ENCODE measurements at places on chromosomes 7 and 10. TPM values are rescaled to one million over a fixed set of nuclear protein-coding genes. Genes with fewer than 3 reads are reported as not detected.

- no peak for DNase-seq
Observed at GRCh38 chr7:113202284-113202683, 83.9 kb upstream of the SMIM30 start.

GRCh38 chr7:148135997-148136396 is 454.6 kb upstream of the C7orf33 start:
- DNase-seq: no peak

GRCh38 chr7:92747041-92747835 is 89.1 kb downstream of the CDK6 start:
- DNase-seq: no peak

DNA sequence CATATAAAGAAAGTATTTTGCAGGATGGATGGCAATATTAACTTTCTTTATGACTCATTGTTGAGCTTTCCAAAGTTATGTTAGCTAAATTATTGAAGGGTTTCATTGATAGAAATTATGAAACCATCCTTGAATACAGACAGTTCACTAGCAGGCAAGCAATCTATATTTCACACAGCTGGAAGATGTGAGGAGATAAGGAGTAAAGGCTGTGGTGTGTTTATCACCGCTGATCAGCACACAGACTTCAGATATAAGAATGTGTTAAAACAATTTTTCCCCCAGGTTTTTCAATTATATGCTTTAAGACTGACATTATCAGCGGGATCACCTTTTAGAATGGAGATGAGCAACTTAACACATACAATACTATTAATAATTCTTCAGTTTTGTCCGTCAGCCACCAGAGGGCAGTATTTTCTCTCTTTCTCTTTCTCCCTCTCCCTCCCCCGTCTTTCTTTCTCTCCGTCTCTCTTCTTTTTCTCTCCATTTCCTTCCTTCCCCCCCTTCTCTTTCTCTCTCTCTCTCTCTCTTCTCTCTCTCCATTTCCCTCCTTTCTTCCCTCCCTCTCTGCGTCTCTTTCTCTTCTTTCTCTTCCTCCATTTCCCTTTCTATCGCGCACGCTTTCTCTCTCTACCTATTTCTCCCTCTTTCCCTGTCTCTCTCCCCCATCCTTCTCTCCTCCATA is 62.9 kb upstream of the FAM171A1 start:
- no peak for DNase-seq

- DNase-seq: no peak
Observed at GRCh38 chr10:125205431-125205830, 45.1 kb upstream of the CTBP2 start.

DNA sequence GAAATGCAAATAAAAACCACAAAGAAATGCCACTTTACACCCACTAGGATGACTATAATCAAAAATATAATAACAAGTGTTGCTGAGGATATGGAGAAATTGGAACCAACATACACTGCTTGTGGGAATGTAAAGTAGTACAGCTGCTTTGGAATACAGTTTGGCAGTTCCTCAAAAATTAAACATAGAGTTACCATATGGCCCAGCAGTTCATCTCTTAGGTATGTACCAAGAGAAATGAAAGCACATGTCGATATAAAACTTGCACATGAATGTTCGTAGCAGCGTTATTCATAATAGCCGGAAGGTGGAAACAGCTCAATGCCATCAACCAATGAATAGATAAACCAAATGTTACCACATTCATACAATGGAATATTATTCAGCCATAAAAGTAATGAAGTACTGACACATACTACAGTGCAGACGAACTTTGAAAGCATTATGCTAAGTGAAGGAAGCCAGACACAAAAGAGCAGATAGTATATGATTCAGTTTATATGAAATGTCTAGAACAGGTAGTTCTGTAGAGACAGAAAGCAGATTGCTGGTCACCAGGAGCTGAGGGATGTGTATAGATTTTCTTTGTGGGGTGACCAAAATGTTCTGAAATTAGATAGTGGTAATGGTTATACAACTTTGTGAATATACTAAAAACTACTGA is 12.4 kb downstream of the BCAP29 start:
- no peak for DNase-seq

DNA sequence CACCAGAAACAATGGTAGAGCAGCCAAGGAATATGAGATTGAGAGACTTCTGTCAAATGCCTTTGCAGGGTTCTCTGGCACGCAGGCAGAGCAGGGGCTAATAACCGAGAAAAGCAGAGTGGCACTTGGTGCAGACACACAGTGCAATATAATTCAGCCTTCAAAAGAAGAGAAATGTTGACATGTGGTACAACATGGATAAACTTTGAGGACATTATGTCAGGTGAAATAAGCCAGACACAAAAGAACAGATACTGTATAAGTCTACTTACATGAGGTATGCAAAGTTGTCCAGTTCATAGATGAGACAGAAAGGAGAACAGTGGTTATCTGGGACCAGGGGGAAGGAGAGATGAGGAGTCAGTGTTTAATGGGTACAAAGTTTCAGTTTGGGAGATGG is 41.8 kb downstream of the ITIH5 start:
- DNase-seq: no peak

DNA sequence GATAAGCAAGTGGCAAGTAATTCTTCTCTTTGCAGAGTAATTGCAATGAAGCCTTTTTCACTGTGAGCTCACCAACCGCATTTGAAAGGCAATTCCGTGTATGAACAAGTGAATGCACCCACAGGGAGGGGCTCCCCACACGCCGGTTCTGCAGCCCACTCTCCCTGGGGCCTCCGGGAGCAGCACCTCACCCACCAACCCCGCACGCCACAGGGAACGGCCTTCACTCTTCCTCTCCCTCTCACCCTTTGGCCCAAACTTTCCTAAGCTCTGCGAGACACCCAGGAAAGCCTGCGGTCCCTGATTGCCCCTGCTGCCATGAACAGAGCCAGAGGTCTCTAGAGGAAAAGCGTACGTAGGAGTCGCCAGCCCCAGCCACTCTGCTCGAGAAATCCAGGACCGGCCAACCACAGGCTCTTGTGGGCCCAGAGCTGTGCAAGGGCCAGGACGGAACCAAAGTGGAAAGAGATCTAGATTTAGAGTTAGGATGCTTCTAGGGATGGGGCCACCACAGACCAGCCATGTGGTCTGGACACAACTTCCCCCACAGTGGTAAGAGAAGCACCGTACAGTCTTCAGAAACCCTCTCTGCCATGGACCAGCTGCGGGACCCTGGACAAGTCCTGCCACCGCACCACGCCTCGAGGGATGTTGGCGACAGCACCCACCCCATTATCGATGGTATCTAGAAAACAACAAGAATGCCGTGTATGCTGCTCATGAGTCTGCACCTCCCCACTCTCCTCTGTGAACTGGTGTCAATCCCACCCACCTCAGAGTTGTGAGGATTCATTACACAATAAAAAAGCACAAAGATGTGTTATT is 3.6 kb downstream of the WDR86 start:
- DNase-seq: peak; percentile 39

DNA sequence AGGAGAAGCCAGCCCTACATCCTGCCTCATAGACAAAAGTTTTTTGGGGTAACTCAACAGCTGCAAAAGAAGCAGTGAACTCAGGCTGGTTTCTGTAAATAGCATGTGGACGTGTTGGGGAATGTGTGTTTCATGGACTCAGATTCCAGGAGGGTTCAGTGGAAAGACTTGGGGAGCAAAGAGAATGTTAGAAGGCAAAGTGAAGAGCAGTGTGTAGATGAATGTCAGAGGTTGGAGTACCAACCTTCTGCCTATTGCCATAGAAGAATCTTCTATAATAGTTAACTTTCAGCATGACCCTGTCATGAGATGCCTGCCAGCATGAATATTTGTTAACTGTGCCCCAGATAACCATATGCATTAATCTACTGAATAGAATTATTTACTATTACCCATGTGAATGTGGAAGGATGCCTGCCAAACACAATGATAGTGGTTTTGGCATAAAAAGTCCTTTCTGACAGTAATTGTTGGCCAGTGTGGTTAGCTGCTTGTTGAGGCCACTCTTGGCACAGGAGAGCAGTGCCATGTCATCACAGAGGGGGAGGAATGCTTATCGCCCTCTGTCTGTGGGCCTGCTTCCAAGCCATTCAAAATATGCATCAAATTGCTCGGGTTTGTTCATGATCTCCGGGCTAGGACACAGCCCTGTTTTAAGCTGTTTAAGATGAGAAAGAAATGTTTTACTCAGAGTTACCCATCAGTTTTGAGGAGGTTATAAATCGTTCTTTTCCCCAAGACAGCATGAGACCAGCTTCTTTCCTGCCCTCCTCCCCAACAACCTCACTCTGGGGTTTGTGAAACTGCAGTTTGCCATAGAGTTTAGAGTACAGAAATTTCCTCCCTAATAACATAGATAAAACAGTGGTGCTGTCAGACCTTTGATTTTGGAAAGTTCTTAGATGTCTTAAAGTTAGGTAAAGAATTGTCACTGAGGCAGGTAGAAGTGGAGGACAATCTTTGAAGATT is 165.3 kb downstream of the WNT2 start:
- no peak for DNase-seq

DNA sequence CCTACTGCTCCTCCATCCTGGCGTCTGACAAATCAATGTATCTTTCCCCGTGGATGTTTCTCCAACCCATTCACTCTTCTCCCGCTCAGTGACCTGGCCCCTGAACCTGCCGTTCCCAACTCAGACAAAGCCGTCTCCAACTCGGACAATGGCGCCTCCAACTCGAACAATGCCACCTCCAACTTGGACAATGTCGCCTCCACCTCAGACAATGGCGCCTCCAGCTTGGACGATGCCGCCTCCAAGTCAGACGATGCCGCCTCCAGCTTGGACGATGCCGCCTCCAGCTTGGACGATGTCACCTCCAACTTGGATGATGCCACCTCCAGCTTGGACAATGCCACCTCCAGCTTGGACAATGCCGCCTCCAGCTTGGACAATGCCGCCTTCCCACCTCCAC is 608.6 kb downstream of the DNAJB6 start:
- no peak for DNase-seq

GRCh38 chr7:9204571-9204970 is 771.2 kb downstream of the NXPH1 start:
- DNase-seq: no peak

GRCh38 chr7:96388620-96389383 is 66.9 kb upstream of the SLC25A13 start:
- no peak for DNase-seq

- no peak for DNase-seq
Observed at GRCh38 chr7:55032069-55032699, 13.4 kb downstream of the EGFR start.

ITPRID1 gene
- total RNA-seq: 0.17 TPM

RAPGEF5 gene
- total RNA-seq: 152 TPM

PON3 gene
- total RNA-seq: 10.4 TPM

HOXA2 gene
- total RNA-seq: 0.86 TPM

IPMK gene
- total RNA-seq: 6.0 TPM

LIPJ gene
- 0.49 TPM for total RNA-seq

MCU gene
- 31.8 TPM for total RNA-seq

CTAGE4 gene
- total RNA-seq: 19.2 TPM
